ENCODE measurements at places on chromosomes 12 and 14.

- DNase-seq = no peak
Observed at GRCh38 chr14:25699981-25700380, 650.0 kb upstream of the STXBP6 start.

- no peak for DNase-seq
Observed at GRCh38 chr14:35201066-35201465, 78.7 kb downstream of the PRORP start.

GRCh38 chr14:73402579-73402978 is 55.8 kb downstream of the NUMB start:
- no peak for DNase-seq

DNA sequence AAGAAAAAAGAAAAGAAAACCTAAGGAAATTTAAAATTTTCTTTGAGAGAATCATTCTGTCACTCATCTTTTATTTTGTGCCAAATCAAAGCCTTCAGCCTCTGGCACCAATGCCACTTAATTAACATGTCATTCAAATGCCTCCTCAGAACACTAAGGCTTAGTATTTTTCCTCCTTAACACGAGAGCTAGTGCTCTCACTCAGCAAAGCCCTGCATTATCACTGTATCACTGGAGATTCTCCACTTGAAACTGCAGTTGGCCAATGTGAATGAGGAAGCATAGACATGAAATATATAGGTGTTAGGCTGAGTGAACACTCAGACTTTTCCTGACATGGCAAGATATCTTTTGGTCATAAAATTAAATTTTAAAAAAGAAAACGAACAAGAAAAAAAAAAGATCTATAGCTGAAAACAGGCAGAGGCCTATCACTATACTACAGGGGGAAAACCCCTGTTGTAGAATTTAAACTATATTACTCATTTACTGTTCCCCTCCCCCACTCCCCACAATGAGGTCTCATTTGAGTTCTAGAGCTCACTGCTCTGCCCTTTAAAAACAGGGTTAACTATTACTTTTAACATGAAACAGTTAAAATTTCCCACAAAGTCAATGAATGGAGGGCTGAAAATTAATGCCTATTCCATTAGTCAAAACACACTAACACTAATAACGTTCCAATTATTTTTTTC is 5.1 kb downstream of the MBIP start:
- DNase-seq = no peak

DNA sequence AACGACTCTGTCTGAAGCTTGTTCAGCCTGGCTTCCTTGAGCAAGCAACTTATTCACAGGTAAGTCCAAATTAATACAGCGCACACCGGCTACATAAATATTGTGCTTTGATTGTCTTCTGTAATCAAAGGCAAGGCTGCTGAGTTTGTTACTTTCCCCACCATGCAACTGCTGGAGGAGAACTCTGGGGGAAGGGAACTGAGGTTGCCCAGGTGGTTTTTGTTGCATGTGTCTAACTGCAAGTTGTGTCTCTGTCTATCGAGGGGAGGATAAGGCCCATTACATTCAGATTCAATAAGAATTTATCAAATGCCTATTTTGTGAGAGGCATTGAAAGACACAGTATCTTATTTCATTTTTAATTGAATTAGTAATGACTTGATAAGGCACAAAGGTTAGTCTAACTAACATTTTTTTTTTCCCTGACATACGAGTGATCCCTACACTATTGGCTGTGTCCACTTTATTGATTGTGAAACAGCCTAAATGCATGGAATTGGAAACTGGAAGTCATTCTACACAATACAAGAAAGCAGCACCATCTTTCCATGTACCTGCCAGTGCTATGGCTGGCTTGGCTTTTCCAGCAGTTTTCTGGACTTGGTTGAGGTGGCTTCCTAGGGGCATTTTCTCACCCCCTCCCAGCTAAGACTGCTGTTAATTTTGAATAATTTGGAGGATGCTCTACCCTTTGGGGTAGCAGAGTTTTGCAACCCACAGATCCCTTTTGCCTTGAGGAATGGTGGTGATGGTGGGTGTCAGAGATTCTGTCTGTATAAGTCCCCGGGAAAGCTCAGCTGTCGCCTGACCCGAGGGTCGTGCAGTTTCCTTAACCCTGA is 951 bp upstream of the CHST11 start:
- no peak for DNase-seq

DNA sequence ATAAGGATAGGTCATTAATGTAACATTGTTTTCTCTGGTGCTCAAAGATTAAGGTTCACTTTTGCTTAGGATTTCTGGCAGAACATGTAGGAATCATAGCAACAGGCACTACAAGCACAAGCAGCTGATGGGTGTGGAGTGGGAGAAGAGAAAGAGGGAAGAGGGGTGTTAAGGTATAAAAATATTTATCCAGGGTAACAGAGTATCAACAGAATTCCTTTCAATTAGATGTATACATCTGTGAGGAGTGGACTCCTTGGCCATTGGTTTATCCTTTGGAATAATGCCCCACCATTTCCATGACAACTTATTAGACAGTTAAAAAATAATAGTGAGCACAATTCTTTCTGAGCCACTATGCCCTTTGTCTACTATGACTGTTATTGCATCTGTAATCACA is 388.3 kb upstream of the DDHD1 start:
- DNase-seq = no peak

GRCh38 chr14:88007608-88008007 is 2.7 kb downstream of the GPR65 start:
- DNase-seq = no peak

DNA sequence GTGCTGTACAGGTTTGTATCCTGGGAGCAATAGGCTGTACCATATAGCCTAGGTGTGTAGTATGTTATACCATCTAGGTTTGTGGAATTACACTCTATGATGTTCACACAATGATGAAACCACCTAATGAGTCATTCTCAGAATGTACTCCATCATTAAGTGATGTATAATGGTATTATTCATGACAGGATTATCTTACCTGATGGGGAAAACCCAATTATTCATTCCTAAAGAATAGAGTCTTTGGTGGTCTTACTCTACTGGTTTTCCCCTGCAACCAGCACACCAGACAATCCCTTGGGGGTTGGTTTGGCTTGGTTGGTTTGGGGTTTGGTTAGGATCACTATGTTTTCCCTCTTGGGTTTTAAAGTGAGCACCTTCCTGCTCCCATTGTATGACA is 12.6 kb upstream of the OR10P1 start:
- no peak for DNase-seq

GRCh38 chr14:73403181-73403752 is 55.1 kb downstream of the NUMB start:
- no peak for DNase-seq

GRCh38 chr14:68535404-68536017 is 257.4 kb downstream of the ZFP36L1 start:
- DNase-seq = no peak

DNA sequence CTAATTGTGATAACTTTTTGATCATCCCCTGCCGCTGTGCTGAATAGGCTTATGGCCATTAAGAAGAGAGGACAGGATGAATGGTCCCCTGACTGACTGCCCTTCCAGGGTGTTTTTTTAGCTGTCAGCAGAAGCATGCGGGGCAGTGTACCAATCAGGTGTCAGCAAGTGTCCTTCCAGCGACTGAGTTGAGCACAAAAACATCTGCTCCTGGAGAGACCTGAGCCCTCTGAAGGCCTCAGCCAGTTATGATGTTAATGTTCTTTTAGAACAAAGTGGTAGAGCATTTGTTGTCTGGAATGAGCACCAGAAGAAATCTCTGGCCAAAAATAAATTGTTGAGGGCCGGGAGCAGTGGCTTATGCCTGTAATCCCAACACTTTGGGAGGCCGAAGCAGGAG is 37.5 kb downstream of the P2RX7 start:
- no peak for DNase-seq

GRCh38 chr12:121754836-121755235 is 38.7 kb downstream of the RHOF start:
- DNase-seq = no peak
